Fibroblast of gingiva (primary cell): ENCODE measurements at places on chromosomes 6 and 20.

DNA sequence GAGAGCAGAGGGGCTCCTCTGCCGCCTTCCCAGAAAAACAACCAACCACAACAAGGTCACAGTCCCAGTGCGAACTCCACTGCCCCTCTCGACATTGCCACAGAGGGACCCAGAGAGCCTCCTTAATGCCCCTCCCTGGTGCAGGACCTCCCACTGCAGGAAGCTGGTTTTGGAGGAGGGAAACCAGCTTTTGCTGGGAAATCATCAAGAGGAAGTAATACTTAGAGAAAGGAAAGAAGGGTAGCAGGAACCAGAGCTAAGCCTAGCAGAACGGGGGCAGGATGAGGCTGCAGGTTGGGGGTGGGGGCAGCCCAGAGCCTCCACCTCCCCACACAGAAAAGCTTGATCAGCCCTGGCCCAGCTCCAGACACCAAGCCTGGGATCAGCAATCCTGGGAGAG lies 37.7 kb upstream of the SIRPA start:
- no peak for DNase-seq

GRCh38 chr6:157216570-157216969 lies 106.7 kb downstream of the TMEM242 start:
- no peak for DNase-seq

DNA sequence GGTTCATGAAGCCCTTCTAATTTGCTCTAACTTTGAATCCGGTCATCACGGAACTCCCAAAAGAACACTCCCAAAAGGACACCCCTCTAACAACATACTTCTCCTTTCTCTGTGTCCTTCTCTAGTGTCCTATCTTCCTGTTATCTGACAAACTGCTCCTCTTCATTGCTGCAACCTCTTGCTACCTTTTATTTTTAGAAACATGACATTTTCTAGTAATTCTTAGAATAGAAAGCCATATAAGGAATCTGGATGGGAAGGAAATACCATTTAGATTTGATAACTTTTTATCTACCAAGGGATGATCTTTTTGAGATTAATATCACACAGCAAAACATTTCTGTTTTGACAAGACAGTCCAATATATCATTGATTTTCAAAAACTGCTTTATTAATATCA lies 63.1 kb downstream of the COL12A1 start:
- no peak for DNase-seq

DNA sequence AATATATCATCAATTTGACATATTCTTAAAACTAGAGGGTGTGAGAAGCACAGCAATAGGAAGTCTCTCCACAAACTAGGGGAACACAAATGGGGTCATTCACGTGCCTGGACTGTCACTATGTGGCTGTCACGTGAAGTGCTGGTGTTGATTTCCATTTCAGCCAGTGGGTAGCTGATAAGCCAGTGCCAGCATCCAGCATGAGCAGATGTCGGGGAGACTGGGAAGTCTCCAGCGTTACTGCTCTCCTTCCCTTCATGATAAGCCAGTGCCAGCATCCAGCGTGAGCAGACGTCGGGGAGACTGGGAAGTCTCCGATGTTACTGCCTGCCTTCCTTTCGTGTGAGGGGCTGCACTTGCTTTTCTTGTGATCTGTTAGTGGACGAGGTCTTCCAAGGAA lies 5.6 kb upstream of the SLC17A9 start:
- no peak for DNase-seq

DNA sequence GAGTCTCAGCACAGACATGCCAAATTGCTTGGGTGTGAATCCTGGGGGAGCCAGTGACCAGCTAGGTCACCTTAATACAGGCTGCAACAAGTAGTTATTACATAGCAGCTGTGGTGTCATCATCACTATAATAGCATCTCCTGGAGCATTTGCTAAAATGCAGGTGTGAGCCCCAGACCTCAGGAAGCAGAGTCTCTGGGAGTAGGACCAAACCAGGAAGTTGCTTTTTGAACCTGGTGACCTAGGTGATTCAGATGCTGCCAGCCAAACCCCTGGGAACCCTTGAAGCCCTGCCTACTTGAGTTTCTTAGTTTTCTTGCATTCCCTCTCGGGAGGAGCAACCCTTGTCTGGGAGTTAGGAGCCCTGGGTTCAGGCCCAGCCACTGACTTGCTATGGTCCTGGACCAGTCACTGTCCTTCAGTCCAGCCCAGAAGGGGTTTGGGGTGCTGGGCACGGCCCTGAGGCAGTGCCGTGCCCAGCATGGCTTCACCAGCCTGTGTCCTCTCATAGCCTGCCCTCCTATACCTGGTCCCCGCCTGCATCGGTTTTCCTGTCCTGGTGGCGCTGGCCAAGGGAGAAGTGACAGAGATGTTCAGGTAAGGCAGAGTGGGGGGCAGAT lies 39.3 kb upstream of the ID1 start:
- no peak for DNase-seq

GRCh38 chr20:60816901-60817300 lies 435.2 kb upstream of the CDH4 start:
- DNase-seq, result no peak

DNA sequence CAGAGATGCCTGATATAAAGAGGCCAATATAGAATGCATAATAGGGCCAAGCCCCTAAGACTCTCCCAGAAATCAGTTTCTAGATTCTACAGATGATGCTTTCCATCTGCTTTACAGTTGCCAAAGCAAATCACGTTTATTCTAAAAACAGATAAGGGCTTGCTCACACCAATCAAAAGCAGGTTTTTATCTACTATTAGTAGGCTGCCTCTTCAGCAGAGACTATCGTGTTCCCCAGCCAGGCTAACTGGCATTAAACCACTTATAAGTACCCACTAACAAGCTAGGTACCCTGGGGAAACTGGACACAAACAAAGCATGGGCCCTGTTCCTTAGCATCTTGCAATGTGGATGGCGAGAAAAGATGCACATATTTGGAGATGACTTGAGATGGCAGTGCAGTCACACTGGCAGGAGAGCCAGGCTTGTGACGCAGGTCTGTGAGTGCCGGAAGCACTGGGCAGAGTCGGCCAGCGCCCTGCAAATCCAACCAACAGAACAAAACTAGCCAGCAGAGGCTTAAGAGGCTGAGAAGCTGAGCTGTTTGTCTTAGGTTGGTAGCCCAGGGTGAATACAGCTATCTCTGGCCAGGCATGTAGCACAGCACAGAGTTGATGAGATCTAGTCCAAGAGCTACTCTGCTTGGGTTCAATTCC lies 73.4 kb downstream of the GFOD1 start:
- peak; percentile 76 for DNase-seq

- peak; percentile 17 for DNase-seq
Measured at GRCh38 chr6:43772681-43773049, 2.7 kb downstream of the VEGFA start.

GRCh38 chr6:136035378-136036070 lies 184.0 kb downstream of the PDE7B start:
- DNase-seq, result peak; percentile 57

DNA sequence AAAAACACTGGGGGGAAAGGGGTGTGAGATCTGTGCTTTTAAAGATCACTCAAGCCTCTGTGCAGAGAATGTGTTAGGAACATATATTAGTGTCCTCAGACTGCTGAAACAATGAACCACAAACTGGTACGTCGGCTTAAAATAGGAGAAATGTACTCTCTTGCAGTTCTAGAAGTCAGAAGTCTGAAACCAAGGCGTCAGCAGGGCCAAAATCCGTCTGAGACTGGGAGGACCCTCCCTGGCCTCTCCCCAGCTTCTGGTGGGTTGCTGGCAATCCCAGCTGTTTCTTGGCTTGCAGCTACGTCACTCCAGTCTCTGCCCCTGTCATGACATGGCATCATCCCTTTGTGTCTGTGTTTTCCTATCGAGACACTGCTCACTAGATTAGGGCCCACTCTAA lies 3.9 kb downstream of the CDH26 start:
- no peak for DNase-seq

DNA sequence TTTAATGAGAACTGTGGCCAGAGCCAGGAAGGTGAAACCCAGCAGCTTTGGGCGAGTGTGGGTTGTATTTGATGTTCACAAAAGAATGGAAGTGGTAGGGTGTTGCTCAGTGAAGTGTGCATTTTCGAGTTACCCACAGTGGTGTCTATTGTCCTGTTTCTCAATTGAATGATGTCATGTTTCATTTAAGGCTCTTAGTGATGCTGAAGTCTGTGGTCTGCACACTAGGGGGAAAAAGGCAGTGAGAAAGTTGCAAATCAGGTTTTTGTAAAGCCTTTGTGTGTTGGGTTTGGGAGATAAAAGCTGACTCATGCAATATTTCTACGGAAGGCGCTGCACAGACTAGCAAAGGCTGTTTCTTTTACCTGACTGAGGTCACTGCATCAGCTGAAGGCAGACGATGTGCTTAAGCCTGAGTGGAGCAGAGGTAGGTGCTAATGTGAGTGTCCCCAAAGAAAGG lies 121.1 kb downstream of the PLEKHG1 start:
- DNase-seq, result no peak

DNA sequence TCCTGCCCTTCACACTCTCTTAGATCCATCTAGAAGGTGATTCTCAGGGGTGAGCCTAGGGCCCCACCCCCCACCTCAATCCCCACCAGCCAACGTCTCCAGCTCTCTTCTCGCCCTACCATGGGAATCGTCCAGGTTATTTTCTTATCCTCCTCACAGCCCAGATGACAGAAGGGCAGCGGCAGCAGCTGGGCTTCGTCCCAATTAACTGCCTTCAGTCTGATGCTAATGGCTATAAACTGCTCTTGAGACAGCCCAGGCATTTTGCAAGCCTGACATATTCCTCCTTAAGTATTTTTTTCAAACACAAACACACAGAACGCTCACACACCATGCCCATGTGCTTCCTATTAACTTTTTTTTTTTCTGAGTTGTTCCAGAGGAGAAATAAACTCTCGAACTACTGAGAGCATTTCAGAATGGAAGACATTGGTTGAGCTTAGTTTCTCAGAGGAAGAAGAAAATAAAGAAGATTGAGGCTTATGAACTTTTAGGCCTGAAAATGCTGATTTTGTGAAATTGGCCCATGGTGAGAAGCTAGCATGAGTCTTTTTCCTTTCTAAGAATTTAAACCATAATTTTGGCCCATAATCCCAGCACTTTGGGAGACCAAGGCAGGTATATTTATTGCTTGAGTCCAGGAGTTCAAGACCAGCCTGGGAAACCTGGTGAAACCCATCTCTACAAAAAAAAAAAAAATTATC lies 124.6 kb downstream of the EYA2 start:
- DNase-seq, result peak; percentile 95

DNA sequence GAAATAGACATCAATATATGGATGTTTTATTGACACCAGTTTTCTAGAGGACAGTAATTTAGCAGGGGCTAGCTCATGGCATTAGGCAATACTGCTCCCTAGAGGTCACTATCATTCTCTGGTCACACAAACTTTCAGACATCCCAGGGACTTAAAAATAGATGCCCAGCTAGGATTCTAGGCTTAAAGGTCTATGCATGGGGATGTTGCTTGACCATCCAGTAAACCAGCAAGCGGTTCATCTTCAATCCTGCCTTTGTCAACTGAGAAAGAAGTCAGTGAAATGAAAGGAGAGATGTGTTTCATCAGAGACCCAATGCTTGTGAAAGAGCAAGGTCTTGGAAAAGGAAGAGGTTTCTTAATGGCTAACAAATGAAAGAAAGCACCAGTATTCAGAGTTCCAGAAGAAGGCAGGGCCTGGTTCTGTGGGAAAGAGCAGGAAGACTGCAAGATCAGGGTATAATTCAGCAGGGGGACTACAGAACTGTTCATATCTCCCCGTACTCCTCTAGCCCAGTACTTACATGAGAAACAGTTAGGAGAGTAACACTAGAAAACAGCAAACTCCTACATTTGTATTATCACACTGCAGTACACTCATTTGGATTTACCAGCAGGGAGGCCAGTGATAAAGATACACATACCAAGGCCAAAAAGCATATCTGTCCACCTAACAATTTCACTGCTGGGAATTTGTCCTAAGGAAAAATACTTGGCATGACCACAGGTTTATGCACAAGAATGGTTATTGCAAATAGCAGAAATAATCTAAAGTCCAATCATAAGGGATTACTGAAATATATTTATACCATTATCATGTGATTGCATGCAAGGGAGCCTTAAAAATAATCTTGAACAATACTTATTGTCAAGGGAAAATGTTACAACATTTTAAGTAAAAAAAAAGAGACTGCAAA lies 151.4 kb upstream of the LAMA2 start:
- peak; percentile 41 for DNase-seq

DNA sequence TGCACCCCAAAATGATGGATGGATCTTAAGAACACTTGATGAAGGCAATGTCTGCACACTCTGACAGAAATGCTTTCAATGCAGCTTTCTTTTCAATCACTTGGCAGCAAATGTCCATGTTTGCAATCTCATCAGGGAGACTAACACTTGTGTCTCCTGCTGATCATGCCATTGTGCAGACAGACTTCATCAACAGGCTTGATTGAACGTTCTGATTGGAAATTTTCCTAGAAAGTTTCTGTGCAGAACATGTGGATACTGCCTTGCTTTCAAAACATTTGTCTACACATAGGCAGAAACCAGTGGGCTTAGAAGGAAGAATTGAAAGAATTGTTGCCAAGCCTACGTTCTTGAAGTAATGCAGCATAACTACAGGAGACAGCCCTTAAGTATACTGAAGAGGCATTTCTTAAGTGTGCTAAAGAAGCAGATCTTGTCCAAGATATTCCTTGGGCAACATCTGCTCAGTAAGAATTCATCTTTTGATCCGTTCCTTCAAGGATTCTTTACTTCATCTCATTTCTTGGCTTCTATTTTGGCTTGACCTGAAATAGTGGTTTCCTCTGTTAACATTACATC lies 120.4 kb upstream of the PLCB4 start:
- no peak for DNase-seq

DNA sequence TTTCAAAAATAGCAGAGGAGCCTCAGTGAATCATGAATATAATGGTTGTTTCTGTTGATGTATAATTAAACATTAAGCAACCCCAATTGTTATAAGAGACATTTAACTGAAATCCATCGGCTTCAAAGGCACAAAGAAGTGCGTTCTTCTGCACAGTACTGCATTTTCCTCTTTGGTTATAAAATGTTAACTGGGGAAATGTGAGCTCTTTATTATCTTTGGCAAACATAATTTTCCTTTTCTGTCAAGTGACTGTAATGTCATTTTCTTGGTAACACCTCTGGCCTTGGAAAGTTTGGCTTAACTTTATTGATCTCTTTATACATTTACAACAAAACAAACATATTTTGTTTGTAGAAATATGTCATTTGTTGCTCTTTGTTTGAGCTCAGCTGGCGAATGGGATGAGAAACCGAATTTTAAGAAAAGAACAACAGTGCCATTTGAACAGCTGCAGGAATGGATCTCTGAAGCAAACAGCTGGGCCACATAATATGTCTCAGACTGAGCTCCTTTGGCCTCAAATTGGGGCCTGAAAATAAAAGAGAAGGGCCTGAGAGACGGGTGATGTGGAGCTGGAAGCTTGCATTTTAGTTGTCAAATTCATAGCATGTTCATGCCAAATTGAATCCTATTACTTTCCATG lies 427.0 kb upstream of the SPTLC3 start:
- DNase-seq, result no peak
